ENCODE measurements at places on chromosomes 2 and 18.

DNA sequence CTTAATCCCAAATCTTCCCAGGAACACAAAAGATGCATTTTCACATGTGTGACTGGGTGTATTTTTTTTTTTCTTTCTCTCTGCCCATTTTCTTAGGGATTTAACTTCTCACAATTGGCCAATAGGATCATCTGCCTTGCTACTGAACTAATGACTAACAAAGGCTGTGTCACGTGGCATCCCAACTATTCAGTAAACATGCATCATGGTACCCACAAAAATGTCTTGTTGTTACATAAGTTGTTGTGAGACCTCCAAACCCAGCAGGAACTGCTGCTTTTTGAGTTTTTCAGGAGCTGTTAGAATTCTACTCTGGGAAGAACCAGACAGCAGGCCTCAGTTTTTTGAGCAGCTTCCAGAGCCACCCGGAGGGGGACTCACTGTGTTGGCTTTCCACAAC lies 31.9 kb downstream of the GAD1 start:
- DNase-seq: no peak

DNA sequence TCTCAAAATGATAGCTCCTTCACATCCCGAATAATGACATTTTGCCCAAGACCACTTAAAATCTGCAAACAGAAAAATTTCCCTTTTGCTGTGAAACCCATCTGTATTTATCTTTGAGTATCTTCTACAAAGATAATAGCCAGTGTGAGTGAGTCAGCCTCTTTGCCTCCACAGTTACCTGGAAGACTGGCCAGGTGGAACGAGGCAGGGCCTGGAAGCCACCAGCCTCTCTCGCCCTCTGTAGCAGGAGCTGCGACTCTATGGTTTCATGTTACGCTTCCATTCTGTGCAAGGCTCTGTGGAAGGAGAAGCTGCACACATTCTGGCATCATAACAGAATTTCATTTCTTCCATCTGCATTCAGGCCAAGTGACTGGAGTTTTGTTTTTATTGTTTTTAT lies 9.5 kb downstream of the ELP2 start:
- no peak for DNase-seq

DNA sequence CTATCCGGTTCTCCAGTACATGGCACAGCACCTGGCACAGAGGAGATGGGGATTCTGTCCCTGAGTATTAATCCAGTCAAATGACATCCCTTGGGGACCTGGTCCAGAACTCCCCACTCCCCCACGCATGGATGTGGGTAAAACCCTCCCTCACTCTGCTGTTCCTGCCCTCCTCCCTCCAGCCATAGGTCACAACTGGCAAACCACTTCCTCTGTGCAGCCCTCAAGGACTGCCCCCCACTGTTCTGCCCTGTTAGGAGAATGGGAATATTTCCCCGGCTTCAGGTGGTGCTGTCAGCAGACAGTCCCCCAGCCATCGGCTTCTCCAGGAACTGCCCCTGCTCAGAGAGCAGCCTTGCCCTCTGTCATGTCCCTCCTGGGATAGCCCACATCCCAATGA lies 1.5 kb upstream of the TFCP2L1 start:
- no peak for DNase-seq

DNA sequence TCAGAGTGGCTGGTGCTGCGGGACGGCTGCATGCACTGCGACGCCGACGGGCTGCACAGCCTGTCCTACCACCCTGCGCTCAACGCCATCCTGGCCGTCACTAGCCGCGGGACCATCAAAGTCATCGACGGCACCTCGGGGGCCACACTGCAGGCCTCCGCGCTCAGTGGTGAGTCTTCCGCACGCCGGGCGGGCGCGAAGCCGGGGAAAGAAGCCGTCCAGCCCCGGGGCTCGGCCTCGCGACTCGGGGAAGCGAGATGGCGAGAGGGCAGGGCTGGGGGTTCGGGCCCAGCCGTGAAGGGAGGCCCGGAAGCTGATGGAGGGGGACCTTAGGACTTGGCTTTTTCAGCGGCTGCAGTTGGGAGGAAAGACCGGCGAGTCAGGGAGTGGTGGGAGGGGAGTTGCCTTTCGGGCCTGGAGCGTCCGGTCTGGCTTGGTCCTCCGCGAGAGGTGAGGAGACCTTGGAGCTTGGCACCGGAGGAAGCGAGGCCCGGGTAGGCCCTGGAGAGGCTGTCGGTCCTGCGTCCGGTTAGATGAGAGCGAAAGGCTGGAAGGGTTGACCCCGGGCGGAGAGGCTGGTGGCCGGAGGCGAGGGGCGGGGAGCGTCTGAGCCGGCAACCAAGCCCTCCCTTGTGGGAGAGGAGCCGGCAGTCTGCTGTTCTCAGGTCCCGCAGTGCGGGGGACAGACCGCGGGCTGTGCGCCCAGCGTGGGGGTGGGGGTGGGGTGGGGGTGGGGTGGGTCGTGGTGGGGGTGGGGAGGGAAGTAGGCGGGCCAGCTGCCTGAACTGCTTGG lies 691 bp downstream of the BIRC6 start:
- peak; percentile 29 for DNase-seq

- no peak for DNase-seq
Observed at GRCh38 chr2:57908736-57909161, 137.9 kb upstream of the VRK2 start.

DNA sequence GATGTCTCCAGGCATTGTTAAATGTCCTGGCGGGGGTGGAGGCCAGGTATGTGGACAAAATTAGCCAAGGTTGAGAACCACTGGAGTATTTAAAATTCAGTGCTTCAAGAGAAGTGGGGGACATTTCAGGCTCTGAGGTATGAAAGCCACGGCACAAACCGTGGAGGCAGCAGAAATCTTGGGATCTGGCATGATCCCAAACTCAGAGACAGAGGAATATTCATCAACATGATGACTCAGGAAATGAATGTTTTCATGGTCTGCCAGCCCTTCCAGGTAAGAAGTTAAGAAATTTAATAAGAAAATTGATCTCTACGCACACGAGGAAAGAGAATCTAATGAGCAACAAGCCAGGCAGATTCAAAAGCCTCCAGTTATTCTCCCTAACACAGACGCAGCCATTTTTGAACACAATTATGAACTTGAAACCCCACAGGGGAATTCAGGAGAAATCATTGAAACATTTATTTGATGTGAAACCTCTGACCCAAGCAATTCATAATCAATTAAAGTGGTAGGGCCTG lies 11.3 kb upstream of the GRP start:
- DNase-seq: no peak

- DNase-seq: no peak
Observed at GRCh38 chr2:235358981-235359471, 134.8 kb upstream of the AGAP1 start.

DNA sequence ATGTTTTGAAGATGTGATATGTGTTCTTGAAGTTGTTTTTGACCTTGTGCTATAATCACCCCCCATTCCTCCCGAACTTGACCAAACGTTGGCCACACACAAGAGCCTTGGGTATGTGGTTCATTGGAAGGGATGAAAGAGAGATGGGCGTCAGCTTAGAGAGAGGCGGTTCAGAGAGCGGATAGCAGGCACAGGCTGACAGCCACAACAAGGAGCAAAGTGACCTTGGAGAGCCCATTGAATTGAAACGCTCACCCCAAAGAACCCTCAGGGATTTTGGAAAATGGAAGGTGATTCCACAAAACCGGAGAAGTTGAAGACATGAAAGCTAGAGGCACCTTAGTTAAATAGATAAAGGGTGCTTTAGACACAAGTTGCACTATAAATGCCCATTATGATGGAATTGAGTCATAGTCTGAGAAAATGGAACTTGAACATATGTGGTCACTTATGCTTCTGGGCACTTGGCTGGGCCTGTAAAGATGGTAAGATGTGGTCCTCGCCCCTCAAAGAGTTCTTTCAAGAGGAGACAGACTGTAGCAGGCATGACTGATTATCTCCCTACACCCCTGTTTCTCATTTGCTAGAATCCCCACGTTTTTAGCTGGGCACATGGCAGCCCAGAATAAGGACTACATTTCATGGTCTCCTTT lies 188.5 kb upstream of the HAAO start:
- no peak for DNase-seq

DNA sequence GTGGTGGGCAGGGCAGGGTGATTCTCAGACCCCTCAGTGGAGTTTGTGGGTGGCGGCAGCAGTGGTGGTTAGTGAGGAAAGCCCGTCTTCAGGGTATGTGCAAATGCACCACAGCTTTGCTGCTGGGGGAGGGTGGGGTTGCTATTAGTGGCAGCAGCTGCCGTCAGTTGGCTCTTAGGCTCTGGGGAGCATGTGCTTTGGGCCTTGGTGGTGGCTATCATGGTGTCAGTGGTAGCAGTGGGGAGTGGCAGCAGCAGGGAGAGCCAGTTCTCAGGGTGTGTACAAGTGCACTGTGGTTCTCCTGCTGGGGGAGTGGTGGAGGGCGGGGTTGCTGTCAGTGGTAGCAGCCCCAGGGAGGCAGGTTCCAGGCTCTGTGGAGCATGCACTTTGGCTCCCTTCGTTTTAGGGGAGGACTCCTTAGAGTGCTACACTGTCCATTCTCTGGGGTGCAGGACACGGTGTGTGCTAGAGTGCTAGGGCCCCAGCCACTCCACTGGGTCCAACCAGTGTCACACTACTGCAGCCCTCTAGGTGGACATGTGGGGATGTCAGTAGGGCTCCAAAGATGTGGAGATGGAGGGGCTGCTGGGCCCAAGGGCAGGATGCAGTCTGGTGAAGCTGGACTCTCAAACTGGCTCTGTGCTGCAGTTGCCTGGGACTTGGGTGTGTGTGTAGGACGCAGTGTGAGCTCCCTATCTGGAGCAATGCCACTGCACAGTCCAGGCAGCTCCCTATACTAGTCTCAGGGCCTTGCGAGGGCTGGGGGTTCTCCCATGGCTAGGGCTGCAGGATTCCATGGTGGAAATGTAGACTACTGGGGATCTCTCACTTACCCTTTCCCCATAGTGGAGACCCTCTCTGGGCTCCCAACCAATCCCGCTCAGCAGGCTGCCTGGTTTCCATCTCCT lies 45.3 kb downstream of the ADCYAP1 start:
- DNase-seq: no peak

- no peak for DNase-seq
Observed at GRCh38 chr18:7616661-7617060, 49.5 kb downstream of the PTPRM start.

DNA sequence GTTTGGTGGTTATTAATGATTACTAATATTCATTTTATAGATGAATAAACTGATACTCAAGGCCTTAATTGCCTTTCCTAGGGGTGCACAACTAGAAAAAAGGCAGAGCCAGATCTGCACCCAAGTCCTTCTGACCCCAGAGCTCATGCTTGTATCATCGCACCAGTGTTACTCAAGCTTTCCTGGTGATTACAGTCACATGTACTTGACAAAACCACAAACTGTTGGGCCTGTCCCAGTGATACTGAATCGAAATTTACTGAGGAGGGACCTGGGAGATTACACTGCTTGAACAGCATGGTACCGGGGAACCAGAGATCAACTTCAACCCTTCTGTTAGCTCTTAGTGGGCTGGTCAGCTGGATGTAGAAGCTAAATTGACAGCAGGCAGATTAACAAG lies 33.7 kb downstream of the FASTKD2 start:
- no peak for DNase-seq

Measured in kidney capillary endothelial cell (primary cell).